Left lung (tissue), 14 donors: ENCODE measurements at places on chromosomes 6 and 20. TPM values are rescaled to one million over a fixed set of nuclear protein-coding genes. Genes with fewer than 3 reads are reported as not detected.

The DUSP15 gene
- polyA plus RNA-seq, result 12.2 TPM

The GPR6 gene
- not detected for polyA plus RNA-seq

The STMN3 gene
- 32.2 TPM for polyA plus RNA-seq

The STK38 gene
- 39.6 TPM for polyA plus RNA-seq

The HTR1E gene
- 0.60 TPM for polyA plus RNA-seq

The FAM83C gene
- polyA plus RNA-seq, result not detected

The RIMS1 gene
- 0.75 TPM for polyA plus RNA-seq

The BMP2 gene
- 17.7 TPM for polyA plus RNA-seq

The MBOAT1 gene
- polyA plus RNA-seq, result 17.5 TPM

The TAPBP gene
- polyA plus RNA-seq, result 45.5 TPM

The SPATS1 gene
- 0.47 TPM for polyA plus RNA-seq

The BPIFB2 gene
- polyA plus RNA-seq, result not detected

The UNC5CL gene
- 11.8 TPM for polyA plus RNA-seq

The GSTA3 gene
- 1.3 TPM for polyA plus RNA-seq

The LY6G5C gene
- polyA plus RNA-seq, result 6.3 TPM

The ZBTB12 gene
- 23.1 TPM for polyA plus RNA-seq

The PERP gene
- polyA plus RNA-seq, result 25.8 TPM

The MGME1 gene
- 32.5 TPM for polyA plus RNA-seq

The WFDC10B gene
- polyA plus RNA-seq, result not detected

The TIAM2 gene
- polyA plus RNA-seq, result 20.4 TPM

The SPAG4 gene
- 2.3 TPM for polyA plus RNA-seq

The SEMG1 gene
- not detected for polyA plus RNA-seq

The POM121L2 gene
- not detected for polyA plus RNA-seq

The SLC4A11 gene
- 1.4 TPM for polyA plus RNA-seq

The OR2J3 gene
- not detected for polyA plus RNA-seq

The SLC17A2 gene
- not detected for polyA plus RNA-seq
